Naive thymus-derived CD4-positive, alpha-beta T cell (primary cell): ENCODE measurements at places on chromosomes 5 and 9.

DNA sequence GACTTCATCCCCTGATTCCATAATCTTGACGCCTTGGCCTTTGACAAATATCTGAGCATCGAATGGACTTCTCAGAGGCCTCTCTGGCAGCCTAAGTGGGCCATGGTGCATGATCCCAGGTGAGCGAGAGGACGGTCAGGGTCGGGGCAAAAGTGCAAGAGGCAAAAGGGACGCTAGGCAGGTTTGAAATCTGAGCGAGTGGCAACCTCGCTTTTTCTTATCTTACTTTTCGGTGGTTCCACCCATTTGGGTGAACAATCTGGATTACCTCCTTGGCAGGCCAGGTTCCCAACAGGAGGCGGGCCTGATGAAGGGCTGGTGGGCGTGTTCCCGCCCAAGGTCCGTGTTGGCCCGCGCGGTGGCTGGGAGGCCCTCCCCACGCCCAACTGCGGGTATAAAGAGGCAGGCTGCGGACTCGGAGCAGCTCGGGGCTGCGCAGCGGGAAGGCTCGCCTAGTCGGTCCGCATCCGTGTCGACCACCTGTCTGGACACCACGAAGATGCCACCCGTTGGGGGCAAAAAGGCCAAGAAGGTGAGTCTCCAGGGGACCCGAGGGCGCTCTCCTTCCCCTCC, at the start of gene BHMT:
BHMT (plus strand) TSS at position 423 of the 573 bp plus-strand sequence; CDS start at position 500, 77 bp downstream.
- DNase-seq = no peak

GRCh38 chr9:136978865-136979544, 1.7 kb downstream of the PTGDS start:
- no peak for DNase-seq

GRCh38 chr9:6873857-6874256, 116.1 kb downstream of the KDM4C start:
- DNase-seq = no peak

DNA sequence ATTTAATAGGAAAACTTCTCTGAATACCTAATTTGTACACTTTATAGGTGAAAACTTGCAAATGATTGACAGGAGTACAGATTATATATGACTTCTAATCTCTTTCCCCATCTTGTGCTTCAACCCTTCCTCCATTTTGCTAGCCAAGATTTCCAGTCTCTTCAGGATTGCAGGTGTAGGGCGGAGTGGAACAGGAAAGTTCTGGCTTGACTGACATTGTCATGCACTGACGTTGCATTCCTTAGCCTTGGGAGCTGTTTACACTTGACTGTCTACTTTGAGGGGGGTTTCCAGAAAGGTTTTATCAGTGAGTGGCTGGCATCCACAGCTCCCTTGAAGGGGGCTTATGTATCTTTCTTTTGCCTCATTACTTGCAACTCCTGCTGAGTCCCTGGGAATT, 34.1 kb upstream of the GRIA1 start:
- DNase-seq = no peak

DNA sequence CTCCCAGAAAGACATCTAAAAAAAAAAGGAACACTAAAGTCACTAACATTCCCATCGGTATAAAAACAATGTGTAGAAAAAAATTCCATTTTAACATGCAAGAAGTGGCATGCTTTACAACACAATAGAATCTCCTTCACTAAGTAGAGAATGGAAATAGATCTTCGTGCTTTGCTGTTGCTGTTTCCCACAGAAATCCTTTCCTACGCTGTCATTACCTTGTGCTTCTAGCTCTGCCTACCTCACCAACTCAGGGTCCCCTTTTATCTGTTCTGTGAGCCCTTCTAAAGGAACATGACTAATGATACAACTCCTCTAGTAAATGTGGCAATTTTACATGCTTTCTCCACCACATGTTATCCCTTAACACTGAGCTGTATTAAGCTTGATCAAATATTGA, 202.9 kb downstream of the MCTP1 start:
- no peak for DNase-seq

DNA sequence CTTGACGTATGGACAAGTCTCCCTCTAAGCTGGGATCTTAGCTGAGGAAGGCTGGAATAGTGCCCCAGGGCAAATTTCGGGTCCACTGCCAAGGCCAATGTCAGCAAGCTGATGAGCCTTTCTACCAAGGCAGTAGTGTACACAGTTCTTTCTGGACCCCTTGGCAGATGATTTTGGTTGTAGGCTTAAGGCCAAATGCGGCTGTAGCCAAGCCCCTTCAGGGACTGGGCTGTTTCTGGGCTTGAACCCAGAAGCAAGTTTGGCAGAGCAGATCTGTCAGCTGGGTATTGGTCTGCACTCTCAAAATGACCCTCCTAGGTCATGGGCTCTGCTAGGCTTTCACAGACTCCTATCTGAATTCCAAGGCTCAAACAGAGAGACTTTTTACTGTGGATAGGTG, 121.6 kb downstream of the ADAMTSL1 start:
- no peak for DNase-seq
